ENCODE measurements at places on chromosomes 5 and 9.

DNA sequence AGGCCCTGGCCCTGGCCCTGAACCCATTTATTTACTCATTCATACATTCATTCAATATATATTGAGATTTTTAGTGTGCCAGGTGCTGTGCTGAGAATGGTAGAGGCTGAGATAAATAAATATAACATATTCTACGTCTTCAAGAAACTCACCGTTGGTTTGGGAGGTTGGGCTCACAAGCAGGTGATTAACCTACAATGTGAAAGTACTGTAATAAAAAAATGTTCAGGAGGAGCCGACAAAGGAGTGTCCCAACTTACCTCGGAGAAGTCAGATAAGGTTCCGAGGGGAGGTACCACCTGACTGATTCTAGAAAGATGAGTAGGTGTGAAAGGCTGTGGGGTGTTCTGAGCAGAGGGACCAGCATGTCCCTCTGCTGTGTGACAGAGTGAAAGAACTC, 479.6 kb upstream of the KLF4 start:
- no peak for DNase-seq

- DNase-seq = no peak
Observed at GRCh38 chr9:19379697-19380046, 364 bp downstream of the RPS6 start.

DNA sequence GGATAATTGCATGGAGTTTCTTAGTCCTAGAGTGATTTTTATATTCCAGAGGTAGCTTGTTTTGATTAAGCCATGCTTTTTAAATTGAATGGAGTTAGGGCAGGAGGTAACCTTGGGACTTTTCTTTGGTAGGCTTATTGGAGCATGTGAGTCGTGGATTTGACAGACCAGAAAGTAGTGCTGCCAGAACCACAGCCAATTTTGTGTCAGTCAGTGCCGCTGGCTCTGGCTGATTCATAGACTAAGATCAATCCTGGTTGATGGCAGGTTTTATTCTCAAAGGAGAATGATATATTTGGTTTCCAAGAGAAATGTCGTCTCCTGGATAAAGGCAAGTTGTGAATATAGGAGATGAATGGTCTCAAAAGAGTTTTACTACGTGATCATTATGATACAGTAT, 20.3 kb downstream of the RAI14 start:
- no peak for DNase-seq

- DNase-seq = no peak
Observed at GRCh38 chr5:151221574-151221973, 2.3 kb downstream of the CCDC69 start.

GRCh38 chr9:78927099-78927940, 630.4 kb downstream of the PSAT1 start:
- no peak for DNase-seq

- DNase-seq = no peak
Observed at GRCh38 chr9:32502464-32502863, 23.5 kb downstream of the RIGI start.

DNA sequence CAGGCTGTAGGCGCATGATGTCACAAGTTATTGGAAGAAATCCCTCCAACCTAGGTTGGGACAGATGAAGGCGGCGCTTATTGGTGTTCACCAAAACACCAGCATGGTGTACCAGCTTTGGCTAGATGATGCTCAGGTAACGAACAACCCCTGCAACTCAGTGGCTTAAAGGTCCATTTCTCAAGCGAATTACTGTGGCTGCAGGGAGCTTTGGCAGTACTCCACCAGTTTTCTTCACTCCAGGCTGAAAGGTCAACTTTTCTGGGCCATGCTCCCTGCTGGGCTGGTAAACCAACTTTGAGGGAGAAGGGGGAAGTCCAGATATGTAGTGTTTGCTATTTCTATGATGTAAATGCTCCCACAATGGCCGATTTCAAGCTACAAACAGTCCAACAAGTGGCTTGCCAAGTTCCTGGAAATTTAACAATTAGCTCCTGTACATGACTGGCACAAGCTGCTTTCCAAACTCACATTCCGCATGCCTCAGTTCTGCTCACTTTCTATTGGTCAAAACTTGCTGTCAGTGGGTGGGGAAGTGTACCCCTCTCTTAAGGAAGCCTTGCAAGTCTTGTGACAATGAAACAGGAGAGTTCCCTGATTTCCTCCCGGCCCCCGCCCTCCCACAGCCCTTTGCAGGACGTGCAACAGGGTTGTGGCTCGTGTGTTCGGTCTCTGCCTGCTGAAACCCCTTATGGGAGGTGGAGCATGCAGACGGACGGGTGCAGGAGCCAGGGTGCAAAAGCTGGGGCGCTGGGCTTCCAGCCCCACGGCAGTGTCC, 588 bp upstream of the ZBED3 start:
- DNase-seq = no peak

- DNase-seq = no peak
Observed at GRCh38 chr5:118862596-118862995, 125.8 kb downstream of the DTWD2 start.

DNA sequence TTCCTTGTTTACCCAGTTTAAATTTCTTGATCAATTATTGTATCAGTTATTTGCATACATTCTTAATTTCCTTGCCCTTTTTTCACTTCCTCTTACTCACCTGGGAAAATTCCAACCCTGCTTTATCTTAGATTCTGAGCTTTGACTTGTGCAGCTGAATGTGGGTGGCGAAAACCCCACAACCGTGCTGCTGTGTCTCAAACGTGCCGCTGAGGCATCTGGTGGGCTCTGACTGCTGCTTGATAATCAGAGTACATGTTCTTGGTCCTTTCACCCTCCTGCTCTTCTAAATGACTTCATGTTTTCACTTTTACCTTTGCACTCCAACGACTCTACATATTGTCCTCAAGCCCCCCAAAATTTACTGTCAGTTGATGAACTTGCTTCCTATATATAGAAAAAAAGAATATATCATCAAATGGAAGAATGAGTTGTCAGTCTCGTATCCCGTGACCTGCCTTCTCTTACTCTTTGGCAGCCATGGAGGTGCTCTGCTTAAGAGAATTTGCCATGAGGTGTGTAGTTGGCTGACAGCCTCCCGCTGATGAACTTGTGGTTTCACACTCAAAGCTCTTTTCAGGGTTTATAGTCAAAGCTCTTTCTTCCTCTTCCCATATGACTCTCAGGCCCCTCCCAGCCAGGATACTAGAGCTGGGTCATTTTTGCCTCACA, 14.0 kb upstream of the JAK2 start:
- DNase-seq = peak; percentile 23

DNA sequence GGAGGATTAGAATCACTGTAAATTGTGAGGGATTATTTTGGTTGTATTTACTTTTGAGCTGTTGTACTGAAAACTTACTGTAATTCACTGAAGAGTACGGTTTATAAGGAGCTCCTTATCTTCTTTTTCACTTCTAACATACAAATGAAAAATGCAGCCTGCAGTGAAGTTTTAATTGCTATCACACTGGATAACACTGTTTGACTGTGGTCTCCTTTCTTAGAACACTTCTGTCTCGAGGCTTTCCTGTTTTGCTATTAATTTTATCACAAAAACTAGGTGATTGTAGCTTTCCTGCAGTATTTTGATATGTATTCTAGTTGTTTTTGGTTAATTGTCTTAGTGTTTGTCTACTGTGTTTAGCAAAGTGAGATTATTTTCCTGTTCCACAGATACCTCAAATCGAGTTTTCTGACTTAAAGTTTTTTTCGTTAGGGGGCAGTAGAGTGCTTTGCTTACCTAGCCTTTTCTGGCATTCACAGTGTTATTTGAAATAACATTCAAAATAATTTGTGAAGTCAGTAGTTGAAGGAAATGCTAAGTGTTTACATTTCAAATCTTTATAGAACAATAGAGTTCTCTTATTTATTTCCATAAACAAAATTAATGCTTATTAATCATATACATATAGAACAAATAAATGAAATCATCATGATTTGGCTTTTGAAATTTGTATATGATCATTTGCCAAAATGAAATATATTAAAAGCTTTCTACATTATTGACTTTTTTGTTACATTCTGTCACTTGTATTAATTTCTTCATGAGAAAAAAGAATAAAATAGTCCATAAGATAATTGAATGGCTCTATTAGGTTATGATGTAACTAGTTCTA, 52.9 kb downstream of the COMMD10 start:
- no peak for DNase-seq

Measured in GM12892 (cell line).